Kidney (tissue), 22 donors: ENCODE measurements at places on chromosomes 3 and 15. TPM values are rescaled to one million over a fixed set of nuclear protein-coding genes. Genes with fewer than 3 reads are reported as not detected.

GRCh38 chr3:169659820-169660674, 3.5 kb downstream of the MECOM start:
- H3K27ac ChIP-seq: peak overlapping the region; percentile 92
- DNase-seq: peak; percentile 67
- peaks cover 11% of the 10 kb centered on the region for H3K4me1 ChIP-seq
- peaks cover 26% of the 10 kb centered on the region for H3K27me3 ChIP-seq
- peak overlapping the region; percentile 84 for H3K4me3 ChIP-seq

- H3K27ac ChIP-seq: no peak overlapping the region
- DNase-seq: no peak
- H3K36me3 ChIP-seq: no peaks in the 10 kb centered on the region
- no peaks in the 10 kb centered on the region for H3K27me3 ChIP-seq
- no peak overlapping the region for H3K4me3 ChIP-seq
Measured at GRCh38 chr15:44009038-44009437, 182.2 kb downstream of the WDR76 start.

PIGB gene
- total RNA-seq: 17.6 TPM

DNA sequence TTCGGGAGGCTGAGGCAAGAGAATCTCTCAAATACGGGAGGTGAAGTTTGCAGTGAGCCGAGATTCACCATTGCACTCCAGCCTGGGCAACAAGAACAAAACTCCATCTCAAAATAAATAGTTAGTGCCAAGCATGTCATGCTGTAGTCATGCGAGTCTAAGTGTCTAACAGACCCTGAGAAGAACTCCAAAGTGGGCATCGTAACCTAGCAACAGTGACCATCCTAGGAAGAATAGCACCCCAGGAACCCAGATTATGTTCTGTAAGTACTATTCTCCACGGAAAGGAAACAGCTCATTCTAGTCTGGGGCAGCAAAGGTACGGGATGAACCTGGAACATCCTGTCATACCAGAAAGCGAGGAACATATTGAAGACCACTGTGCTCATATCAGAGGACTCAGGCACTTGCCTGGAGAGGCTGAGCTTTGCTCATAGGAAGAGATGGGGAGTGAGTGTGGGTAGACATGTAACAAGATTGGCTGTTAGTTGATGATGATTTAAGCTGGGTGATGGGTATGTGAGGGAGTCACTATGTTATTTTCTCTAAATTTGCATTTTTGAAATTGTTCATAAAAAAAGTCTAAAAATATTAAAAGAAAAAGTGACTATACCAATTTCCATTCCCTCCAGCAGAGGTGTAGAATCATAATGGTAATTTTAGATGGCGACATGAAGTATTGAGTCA, 31.7 kb downstream of the BCL2L10 start:
- no peaks in the 10 kb centered on the region for H3K36me3 ChIP-seq
- DNase-seq: no peak
- no peaks in the 10 kb centered on the region for H3K4me1 ChIP-seq
- H3K27ac ChIP-seq: no peak overlapping the region

DNA sequence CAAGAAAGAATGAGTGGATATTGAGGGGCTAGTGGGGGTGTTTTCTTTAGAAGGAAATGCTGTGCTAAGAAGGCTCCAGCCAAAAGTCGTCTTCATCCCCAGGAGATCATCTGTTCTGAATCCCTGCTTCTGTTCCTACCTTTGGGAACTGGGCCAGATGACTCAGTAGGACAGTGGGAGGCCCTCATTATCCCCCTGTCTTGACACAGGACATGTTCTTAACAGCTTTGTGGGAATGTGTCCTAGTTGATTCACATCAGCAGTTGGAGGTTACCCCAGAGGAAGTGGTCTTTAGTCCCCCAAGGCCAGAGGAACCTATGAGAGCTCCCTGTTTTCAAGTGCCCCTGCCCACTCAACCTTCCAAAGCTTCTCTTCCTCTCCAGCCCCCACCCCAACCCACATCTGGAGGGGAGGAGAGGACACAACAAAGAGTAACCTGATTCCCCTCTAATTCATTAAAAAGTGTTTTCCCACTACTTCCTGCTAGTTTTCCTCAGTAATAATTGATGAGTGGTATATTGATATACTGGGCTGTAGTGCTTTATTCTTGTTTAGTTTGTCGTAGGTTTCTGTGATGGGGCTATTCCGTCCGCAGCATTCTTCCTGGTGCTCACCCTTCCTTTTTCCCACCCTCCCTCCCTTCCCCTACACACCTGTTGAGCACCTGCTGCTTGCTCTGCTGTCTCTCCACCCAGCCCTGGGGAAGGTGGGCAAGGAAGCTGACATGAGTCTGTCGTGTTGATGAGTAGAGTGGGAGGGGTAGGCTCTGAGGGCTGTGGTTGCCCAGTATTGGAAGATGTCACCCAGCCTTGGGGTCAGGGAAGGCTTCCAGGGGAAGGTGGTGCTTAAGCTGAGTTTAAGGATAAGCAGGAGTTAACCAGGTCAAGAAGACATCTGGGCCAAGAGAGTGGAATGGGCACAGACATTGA, 9.3 kb downstream of the PXYLP1 start:
- peaks cover 12% of the 10 kb centered on the region for H3K4me1 ChIP-seq
- H3K27me3 ChIP-seq: no peaks in the 10 kb centered on the region
- H3K36me3 ChIP-seq: no peaks in the 10 kb centered on the region
- DNase-seq: no peak

- DNase-seq: peak; percentile 10
- no peaks in the 10 kb centered on the region for H3K4me1 ChIP-seq
- H3K36me3 ChIP-seq: no peaks in the 10 kb centered on the region
- no peak overlapping the region for H3K27ac ChIP-seq
- no peak overlapping the region for H3K4me3 ChIP-seq
- no peaks in the 10 kb centered on the region for H3K27me3 ChIP-seq
Measured at GRCh38 chr3:146594843-146595482, 10.2 kb downstream of the PLSCR5 start.

ZNF860 gene
- 5.9 TPM for total RNA-seq

DNA sequence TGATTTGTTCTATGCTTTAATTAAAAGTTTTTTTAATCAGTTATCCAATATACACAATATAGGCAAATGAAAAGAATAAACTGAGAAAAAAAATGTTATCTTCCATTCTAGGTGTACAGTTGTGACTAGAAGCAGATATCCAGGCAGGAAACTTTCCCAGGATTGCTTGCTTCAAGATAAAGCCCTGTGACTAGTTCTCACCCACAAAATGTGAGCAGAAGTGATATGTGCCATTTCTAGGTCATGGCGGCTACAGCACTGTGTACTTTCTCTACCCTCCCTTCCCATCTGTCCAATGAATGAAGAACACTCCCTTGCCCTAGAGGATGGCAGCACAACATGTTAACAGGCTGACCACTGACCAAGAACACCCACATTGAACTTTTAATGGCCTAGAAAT, 110.5 kb upstream of the STT3B start:
- no peak overlapping the region for H3K4me3 ChIP-seq
- H3K36me3 ChIP-seq: no peaks in the 10 kb centered on the region
- H3K27me3 ChIP-seq: no peaks in the 10 kb centered on the region
- no peak overlapping the region for H3K27ac ChIP-seq
- no peak for DNase-seq

DNA sequence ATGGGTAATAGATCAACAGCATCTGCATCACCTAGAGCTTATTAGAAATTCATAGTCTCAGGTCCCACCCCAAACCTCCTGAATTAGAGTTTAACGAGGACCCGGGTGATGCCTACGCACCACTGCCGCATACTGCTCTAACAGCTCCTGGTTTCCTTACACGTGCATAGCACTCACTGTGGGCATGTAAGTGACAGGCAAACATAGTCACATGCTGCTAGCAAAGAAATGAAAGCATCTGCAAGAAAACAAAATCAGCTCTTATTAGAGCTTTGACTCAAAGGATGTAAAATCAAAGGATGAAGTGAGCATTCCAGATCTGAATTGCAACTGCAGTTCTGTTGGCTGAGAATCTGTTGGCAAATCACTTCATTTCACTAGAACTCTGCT, 19.1 kb upstream of the RIOX2 start:
- no peak overlapping the region for H3K4me3 ChIP-seq
- H3K27ac ChIP-seq: no peak overlapping the region
- no peaks in the 10 kb centered on the region for H3K27me3 ChIP-seq
- H3K4me1 ChIP-seq: no peaks in the 10 kb centered on the region
- no peaks in the 10 kb centered on the region for H3K36me3 ChIP-seq
- DNase-seq: no peak

DNA sequence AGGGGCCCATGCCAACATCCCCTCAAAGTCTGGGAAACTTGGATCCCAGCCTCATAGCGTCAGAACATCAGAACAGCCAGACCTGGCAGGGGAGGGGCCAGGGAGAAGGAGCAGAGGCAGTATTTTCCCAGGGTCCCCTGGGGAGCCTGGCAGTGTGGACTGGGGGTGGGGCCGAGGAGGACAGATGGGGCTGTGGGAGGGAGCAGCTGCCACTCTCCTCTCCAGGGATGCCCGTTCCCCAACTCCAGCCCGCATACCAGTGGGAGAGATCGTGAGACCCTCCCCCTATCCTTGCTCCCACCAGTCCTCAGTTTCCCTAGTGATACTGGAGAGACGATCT, 6.5 kb upstream of the DNAJB8 start:
- H3K27me3 ChIP-seq: no peaks in the 10 kb centered on the region
- H3K27ac ChIP-seq: no peak overlapping the region
- no peak overlapping the region for H3K4me3 ChIP-seq

MYH15 gene
- 0.44 TPM for total RNA-seq

GRCh38 chr3:141379250-141379966, 11.1 kb downstream of the ZBTB38 start:
- no peak overlapping the region for H3K27ac ChIP-seq
- H3K27me3 ChIP-seq: no peaks in the 10 kb centered on the region
- no peaks in the 10 kb centered on the region for H3K4me1 ChIP-seq
- peaks cover 6% of the 10 kb centered on the region for H3K36me3 ChIP-seq

DNA sequence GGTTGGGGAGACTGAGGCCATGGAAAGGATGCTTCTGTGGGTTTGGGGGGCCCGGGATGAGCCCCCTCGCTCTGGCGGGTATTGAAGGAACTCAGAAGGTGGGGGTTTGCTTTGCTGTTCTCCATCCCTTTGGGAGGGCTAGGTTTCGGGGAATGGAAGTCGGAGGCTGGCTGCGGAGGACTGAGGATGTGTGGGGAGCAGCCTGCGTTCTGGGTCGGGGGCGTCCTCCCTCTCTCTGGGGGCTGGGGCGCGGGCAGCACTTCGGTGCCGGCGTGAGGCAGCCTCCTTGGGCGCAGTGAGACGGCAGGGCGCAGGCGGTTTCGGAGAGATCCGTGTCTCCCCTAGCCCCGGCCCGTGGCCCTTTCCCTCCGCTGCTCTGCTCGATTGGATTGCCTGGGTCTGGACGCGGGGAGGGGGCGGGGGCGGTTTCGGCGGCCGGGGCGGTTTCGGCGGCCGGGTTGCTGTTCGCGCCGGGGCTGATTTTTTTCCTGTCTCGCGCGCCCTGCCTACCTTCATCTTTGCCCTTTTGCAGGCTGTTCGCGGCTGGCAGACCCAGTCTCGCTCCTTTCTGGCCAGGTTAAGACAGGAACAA, 1.4 kb downstream of the PTPRG start:
- H3K27ac ChIP-seq: peak overlapping the region; percentile 96
- DNase-seq: peak; percentile 55
- H3K36me3 ChIP-seq: no peaks in the 10 kb centered on the region
- H3K4me3 ChIP-seq: peak overlapping the region; percentile 88
- peaks cover 3% of the 10 kb centered on the region for H3K4me1 ChIP-seq

DNA sequence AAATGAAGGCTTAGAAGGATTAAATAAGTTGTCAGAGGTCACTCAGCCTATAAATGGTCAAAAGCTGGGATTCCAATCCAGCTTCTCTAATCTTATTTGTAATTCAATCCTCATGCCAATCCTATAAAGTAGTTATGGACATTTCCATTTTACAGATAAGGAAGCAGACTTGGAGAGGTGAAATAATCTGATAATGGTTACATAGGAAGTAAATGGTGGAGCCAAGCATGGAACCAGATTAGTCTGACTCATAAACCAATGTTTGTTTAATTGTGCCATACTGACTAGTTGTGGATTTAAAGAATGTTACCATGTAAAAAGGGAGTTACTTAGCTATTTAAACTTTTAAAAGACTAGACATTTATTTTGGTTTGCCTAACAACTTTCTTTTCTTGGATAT, 59.7 kb downstream of the KCNAB1 start:
- H3K27ac ChIP-seq: no peak overlapping the region
- DNase-seq: no peak
- no peak overlapping the region for H3K4me3 ChIP-seq
- no peaks in the 10 kb centered on the region for H3K4me1 ChIP-seq
- H3K36me3 ChIP-seq: no peaks in the 10 kb centered on the region
- no peaks in the 10 kb centered on the region for H3K27me3 ChIP-seq

- no peak overlapping the region for H3K4me3 ChIP-seq
- H3K27me3 ChIP-seq: no peaks in the 10 kb centered on the region
- H3K4me1 ChIP-seq: no peaks in the 10 kb centered on the region
- H3K27ac ChIP-seq: no peak overlapping the region
- peaks cover 10% of the 10 kb centered on the region for H3K36me3 ChIP-seq
- no peak for DNase-seq
Measured at GRCh38 chr15:64982472-64982871, 7.2 kb downstream of the SPG21 start.

XCR1 gene
- 1.4 TPM for total RNA-seq

GRCh38 chr15:94701281-94701985, 470.1 kb downstream of the MCTP2 start:
- H3K4me1 ChIP-seq: no peaks in the 10 kb centered on the region
- no peaks in the 10 kb centered on the region for H3K27me3 ChIP-seq
- no peak overlapping the region for H3K4me3 ChIP-seq

DNA sequence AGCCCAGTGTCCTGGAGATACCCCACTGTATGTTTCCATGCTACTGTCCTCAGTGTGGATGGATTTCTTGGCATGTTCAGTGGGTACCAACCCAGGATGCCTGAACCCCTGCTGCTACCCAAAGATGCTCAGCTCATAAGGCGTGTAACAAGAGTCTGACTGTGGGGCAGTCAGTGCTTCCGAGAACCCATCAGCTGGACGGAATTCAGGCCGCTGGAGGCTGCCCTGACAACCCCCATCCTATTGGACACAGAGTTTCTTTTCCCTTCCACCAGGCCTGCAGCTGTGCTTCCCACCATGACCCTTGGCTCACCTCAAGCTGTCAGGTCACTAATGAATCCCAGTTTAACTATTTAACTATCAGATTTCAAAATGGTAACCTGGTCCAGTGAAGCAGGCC, 224.1 kb upstream of the FEZF2 start:
- no peak overlapping the region for H3K4me3 ChIP-seq
- H3K4me1 ChIP-seq: no peaks in the 10 kb centered on the region
- H3K36me3 ChIP-seq: no peaks in the 10 kb centered on the region
- DNase-seq: no peak
- H3K27ac ChIP-seq: no peak overlapping the region

GRCh38 chr3:71962561-71963240, 177.8 kb upstream of the PROK2 start:
- no peaks in the 10 kb centered on the region for H3K4me1 ChIP-seq
- H3K36me3 ChIP-seq: no peaks in the 10 kb centered on the region
- no peak overlapping the region for H3K4me3 ChIP-seq
- no peak overlapping the region for H3K27ac ChIP-seq
- H3K27me3 ChIP-seq: no peaks in the 10 kb centered on the region
- no peak for DNase-seq
